ENCODE measurements at places on chromosomes 12 and 14. TPM values are rescaled to one million over a fixed set of nuclear protein-coding genes. Genes with fewer than 3 reads are reported as not detected.

Gene ZC2HC1C
- total RNA-seq, result not detected

Gene KLHL33
- 0.52 TPM for total RNA-seq

Gene LDHB
- total RNA-seq, result 1,266 TPM

Gene SIX6
- total RNA-seq, result not detected

Gene COX8C
- not detected for total RNA-seq
